ENCODE measurements at places on chromosomes 5 and 9. TPM values are rescaled to one million over a fixed set of nuclear protein-coding genes. Genes with fewer than 3 reads are reported as not detected.

The C1QTNF3 gene
- total RNA-seq = 14.6 TPM

GRCh38 chr5:67272453-67273130 lies 76.0 kb upstream of the CD180 start:
- no peak for DNase-seq
- H3K27ac ChIP-seq = peak overlapping the region; percentile 3
- H3K36me3 ChIP-seq = no peaks in the 10 kb centered on the region
- peaks cover 20% of the 10 kb centered on the region for H3K4me1 ChIP-seq
- H3K27me3 ChIP-seq = no peaks in the 10 kb centered on the region

GRCh38 chr5:54659700-54660131 lies 142.2 kb downstream of the SNX18 start:
- no peak overlapping the region for H3K27ac ChIP-seq
- peak; percentile 13 for DNase-seq
- no peak overlapping the region for H3K4me3 ChIP-seq
- H3K27me3 ChIP-seq = no peaks in the 10 kb centered on the region
- no peaks in the 10 kb centered on the region for H3K36me3 ChIP-seq

DNA sequence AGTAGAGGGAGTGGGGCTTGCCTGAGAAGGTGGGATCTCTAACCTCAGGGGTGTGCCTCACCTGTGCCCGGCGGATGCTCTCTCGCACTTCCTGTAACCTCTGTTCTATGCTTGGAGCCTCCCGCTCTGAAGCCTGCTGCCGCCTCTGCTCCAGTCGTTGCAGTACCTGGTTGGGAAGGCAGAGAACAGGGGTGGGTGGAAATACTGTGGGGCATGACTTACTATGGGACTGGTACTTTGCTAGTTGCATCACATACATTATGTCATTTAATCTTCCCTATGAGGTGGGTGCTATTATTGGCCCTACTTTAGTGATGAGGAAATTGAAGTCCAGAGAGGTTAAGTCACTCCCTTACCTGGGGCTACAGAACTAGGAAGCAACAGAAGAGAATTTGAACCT lies 5.2 kb downstream of the FCHSD1 start:
- no peak overlapping the region for H3K4me3 ChIP-seq
- no peaks in the 10 kb centered on the region for H3K36me3 ChIP-seq
- DNase-seq = no peak
- H3K27ac ChIP-seq = no peak overlapping the region

- DNase-seq = peak; percentile 96
- peak overlapping the region; percentile 69 for H3K27ac ChIP-seq
- H3K36me3 ChIP-seq = no peaks in the 10 kb centered on the region
- peaks cover 5% of the 10 kb centered on the region for H3K27me3 ChIP-seq
- H3K4me1 ChIP-seq = peaks cover 44% of the 10 kb centered on the region
These were observed 31.6 kb upstream of the UBAC1 start for GRCh38 chr9:135992486-135993408.

- no peak overlapping the region for H3K27ac ChIP-seq
- DNase-seq = no peak
- H3K4me1 ChIP-seq = peaks cover 11% of the 10 kb centered on the region
- peaks cover 55% of the 10 kb centered on the region for H3K27me3 ChIP-seq
- peak overlapping the region; percentile 27 for H3K4me3 ChIP-seq
These were observed 131.9 kb downstream of the MRPL36 start for GRCh38 chr5:1667648-1668140.

DNA sequence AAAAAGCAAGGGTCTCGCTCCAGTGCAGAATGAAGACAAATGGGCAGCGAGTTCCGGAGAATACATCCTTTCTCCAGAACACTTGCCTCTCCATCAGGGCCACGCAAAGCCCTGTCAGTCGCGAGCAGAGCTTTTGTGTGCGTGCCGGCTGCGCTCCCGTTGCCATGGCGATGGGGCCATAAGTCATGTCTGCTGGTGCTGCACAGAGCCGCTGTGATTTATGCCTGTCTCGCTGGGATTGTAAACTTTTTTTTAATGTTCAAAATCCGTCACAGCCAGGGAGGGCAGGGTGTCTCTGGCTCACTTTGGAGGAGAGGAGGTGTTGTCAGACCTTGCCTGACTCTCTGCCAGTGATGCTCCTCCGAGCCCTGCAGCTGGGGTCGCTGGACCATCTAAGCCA lies 272.7 kb downstream of the TRIM32 start:
- H3K27ac ChIP-seq = no peak overlapping the region
- H3K4me1 ChIP-seq = no peaks in the 10 kb centered on the region
- DNase-seq = no peak
- H3K36me3 ChIP-seq = no peaks in the 10 kb centered on the region
- no peaks in the 10 kb centered on the region for H3K27me3 ChIP-seq

GRCh38 chr5:162842727-162843126 lies 594.7 kb upstream of the CCNG1 start:
- no peak overlapping the region for H3K4me3 ChIP-seq
- H3K27me3 ChIP-seq = no peaks in the 10 kb centered on the region
- no peaks in the 10 kb centered on the region for H3K4me1 ChIP-seq
- peak; percentile 2 for DNase-seq

GRCh38 chr5:176152191-176152929 lies 85.9 kb upstream of the SIMC1 start:
- no peaks in the 10 kb centered on the region for H3K27me3 ChIP-seq
- H3K4me3 ChIP-seq = no peak overlapping the region
- H3K36me3 ChIP-seq = no peaks in the 10 kb centered on the region
- no peak for DNase-seq
- H3K27ac ChIP-seq = no peak overlapping the region

The NMUR2 gene
- not detected for total RNA-seq

- no peak overlapping the region for H3K4me3 ChIP-seq
- H3K36me3 ChIP-seq = no peaks in the 10 kb centered on the region
- no peak for DNase-seq
- H3K27me3 ChIP-seq = no peaks in the 10 kb centered on the region
- no peaks in the 10 kb centered on the region for H3K4me1 ChIP-seq
These were observed 262.0 kb downstream of the SAXO1 start for GRCh38 chr9:18771011-18771410.

DNA sequence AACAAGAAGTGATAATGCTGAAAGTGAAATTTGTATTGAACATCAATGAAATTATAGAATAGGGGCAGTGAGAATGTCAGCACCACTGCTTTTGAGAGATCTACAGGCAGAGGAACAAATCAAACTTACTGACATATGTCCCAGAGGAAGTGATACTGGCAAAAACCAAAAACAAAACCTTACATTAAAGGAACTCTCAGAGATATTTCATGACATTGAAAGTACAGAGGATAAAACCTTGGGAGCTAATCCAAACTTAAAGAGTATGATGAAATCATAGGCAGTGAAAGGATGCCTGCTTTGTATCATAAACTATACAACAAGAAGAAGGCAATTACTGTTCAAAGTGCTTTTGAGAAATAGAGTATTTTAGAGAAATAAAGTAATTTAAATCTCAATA lies 90.4 kb upstream of the SV2C start:
- no peak overlapping the region for H3K27ac ChIP-seq
- H3K36me3 ChIP-seq = no peaks in the 10 kb centered on the region
- H3K4me1 ChIP-seq = no peaks in the 10 kb centered on the region
- no peaks in the 10 kb centered on the region for H3K27me3 ChIP-seq
- no peak overlapping the region for H3K4me3 ChIP-seq

All from stomach (tissue), 19 donors.